ENCODE measurements at places on chromosomes 5 and 9. TPM values are rescaled to one million over a fixed set of nuclear protein-coding genes. Genes with fewer than 3 reads are reported as not detected.

The PGM5 gene
- total RNA-seq: not detected

The CDH9 gene
- not detected for total RNA-seq

The CDH10 gene
- total RNA-seq: not detected

The PRDM9 gene
- not detected for total RNA-seq

The HTR4 gene
- not detected for total RNA-seq

The LHX3 gene
- not detected for total RNA-seq

The NIPAL4 gene
- 0.54 TPM for total RNA-seq

The ACOT12 gene
- total RNA-seq: not detected

The TMEM215 gene
- not detected for total RNA-seq
